ENCODE measurements at places on chromosomes 2 and 18.
A peak's percentile ranks its signal among the peaks of the same experiment; 100 is the strongest.

DNA sequence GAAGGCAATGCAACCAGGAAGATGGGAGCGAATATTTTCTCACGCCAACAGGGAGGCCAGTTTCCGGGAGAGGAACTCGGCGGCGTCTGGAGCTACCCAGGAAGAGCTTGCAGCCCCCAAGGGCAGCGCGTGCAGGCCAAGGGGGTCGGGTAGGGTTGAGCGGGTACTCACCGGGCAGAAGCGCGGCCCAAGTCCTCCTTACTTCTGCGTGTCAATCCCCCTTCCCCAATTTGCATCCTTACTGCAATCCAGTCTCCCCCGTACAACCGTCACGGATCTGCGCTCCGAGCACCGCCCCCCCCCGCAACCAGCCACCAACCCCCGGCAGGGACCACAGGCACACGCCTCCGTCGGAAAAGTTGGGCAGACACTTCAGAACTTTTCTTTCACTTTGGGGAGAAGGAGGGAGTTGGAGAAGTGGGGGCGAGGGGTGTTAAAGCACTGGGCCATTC lies 1.3 kb downstream of the ATP8B1 start:
- DNase-seq, result no peak

- DNase-seq, result no peak
Measured at GRCh38 chr2:12066116-12066515, 319.7 kb downstream of the LPIN1 start.

DNA sequence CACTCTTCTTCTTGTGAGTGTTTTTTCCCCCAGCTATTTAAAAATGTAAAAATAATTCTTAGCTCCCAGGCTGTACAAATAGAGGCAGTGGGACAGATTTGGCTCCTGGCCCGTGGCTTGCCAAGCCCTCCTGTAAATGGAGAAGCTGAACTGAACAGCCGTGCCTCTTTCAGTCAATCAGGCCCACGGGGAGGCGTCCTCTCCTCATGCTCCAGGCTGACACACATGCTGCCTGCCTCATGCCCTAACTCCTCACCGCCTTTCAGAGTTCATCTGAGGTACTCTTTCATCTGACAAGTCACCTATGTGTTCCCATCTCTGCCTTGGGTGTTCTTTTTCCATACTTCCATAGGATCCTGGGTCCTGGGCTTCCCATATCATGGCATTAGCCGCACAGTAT lies 58.9 kb downstream of the BMP10 start:
- peak; percentile 53 for DNase-seq

- no peak for DNase-seq
Measured at GRCh38 chr2:126686286-126686685, 30.3 kb downstream of the GYPC start.

GRCh38 chr2:86087936-86088850 lies 17.5 kb downstream of the POLR1A start:
- DNase-seq, result peak; percentile 9

DNA sequence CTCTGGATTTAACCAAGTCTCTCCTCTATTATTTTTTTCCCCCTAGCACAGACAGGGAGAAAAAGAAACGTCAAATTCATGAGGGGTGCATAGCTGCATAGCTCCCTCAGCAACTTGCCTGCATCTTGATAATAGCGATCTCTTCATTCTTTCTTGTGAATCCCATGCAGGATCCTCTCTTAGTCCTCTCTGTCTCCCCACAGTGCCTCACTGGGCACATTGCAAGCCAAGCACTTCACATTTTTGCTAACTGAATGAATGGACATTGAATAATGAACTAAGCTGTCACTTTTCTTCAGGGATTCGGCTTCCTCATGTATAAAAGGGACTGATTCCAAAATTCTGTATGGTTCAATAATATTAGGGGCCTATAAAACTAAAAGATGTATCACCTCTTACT lies 2.9 kb upstream of the EPB41L3 start:
- no peak for DNase-seq

GRCh38 chr2:26039603-26040323 lies 5.9 kb downstream of the RAB10 start:
- peak; percentile 55 for DNase-seq

- DNase-seq, result peak; percentile 45
Measured at GRCh38 chr2:169715379-169716237, 18.0 kb upstream of the KLHL23 start.

- no peak for DNase-seq
Measured at GRCh38 chr2:36589230-36589630, 8.7 kb downstream of the FEZ2 start.

GRCh38 chr2:235106874-235107639 lies 155.2 kb downstream of the SH3BP4 start:
- no peak for DNase-seq

DNA sequence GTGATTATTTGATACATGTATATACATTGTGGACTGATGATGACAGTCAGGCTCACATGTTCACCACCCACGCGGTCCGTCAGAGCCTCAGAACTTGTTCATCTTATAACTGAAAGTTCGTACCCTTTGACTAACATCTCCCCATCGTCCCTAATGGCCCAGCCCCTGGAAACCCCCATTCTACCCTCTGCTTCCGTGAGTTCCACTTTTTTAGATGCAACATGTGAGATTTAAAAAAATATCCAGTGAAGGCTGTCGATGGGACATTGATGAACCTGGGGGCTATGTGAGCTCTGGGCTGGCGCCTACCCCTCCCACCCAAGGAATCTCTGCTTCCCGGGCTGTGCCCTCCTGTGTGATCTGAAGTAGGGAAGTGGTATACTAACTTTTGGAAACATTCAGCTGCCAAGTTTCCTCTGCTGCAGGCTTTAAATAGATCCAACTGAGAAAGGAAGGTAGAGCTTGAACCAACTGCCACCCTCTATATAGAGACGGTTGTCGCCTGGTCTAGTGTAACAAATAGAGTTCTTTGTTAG lies 163.8 kb downstream of the FAM210A start:
- DNase-seq, result no peak

DNA sequence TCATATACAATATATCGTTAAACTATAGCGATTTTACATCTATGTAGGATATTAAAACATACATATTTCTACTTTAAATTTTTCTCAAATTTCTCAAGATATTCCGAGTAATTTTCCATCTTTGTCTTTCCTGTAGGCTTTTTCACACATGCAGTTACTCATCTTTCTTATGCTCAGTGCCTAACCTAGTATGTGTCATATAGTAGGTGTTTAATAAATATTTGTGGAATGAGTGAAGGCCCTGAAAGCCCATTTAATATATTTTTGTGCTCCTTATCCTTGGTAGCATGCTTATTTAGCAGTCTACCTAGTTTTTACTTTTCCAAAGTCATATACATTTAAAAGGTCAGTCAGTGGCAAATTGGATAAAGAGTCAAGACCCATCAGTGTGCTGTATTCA lies 67.3 kb downstream of the ITGB6 start:
- no peak for DNase-seq

DNA sequence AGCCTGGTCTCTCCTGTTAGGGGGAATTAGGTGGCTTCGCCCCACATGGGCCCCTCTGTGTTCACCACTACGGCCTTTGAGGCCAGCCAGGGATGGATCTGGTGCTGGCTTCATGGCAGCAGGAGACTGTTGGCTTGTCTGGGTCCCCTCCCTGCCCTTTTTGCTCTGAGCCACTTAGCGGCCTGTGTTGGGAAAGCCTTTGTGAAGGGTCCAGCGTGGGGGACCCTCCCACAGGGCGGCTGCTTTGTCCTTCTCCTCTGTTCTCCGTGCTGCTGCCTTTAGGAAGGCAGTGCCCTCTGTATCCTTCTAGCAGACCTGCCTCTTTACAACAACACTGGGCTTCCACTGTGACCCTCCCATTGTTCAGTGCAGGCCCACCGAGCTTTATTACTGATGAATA lies 118.4 kb downstream of the TSN start:
- no peak for DNase-seq

DNA sequence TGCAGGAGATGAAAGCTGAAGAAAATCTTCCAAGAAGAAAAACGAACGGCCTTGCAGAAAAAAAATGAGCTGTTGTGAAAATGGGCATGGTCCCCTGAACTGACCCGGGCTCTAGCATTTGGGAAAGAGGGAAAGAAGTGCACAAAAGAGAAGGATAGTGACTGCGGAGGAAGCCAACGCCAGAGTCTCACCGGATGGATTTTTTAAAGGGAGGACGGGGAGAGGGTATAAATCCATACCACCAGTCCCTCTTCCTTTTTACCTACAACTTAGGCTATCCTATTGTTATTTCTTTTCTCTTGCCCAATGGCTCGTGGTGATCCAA lies 601 bp downstream of the WDR35 start:
- no peak for DNase-seq

DNA sequence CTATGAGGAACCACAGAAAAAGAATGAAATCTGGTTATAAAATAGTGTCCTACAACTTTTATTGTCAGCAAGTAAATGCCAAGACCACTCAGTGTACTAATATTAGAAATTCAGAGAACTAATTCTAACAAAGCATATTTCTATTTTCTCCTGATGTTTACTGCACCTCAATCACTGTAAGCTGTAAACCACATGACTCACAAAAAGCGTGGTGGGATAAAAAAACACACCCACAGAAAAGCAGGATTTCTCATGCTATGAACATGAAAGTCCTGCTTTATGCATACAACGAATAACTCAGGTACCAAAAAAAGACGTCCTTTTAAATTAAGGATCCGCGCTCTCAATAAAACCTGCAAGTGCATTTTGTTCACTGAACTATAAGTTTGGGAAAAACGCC lies 797 bp downstream of the TXNL4A start:
- DNase-seq, result peak; percentile 16

DNA sequence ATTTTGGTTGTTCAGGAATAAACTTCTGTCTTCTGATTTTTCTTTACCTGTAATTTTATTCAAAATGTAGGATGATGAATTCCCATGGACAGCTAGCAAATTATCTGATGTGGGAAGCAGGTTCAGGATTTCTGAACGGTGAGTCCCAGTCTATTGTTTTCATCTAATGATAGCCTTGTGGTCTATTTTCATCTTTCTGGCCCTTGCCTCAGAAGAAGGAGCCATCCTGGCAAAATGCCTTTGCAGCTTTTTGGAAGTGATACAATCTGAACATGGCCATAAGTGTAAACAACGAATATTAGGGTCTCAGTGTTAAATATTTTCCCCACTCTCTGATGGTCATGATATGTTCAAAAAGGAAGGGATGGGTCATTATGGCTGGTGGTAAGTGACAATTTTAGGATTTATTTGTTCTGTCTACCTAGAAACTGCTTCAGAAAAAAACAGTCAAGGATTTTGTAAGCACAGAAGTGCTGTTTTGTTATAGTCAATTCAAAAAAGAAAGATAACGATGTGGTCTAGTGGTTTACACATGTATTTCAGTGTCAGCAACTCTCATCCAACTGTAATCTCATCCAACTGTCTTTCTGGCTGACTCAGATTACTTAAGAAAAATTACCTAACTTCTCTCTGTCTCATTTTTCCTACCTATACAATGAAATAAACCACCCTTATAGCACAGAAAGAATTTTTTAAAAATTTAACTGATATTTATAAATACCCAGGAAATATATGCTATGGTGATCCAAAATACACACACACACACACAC lies 272.6 kb upstream of the ERBB4 start:
- DNase-seq, result no peak

DNA sequence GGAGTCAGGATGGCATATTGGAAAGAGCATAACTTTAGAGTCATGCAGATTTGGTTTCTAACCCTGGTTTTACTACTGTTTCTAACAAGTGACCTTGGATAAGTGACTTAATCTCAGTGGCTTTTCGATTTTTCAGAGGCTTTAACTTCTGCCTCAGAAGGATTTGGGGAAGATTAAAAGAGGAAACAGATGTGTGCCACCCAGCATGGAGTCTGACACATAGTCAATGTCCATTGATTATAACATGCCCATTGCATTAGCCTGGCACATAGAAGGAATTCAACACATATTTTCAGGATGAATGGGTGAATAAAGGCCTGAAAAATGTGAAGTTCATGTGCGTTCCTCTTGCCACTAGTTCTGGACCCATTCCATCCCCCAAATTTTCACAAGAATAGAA lies 438.2 kb downstream of the EPHA4 start:
- no peak for DNase-seq

- DNase-seq, result no peak
Measured at GRCh38 chr18:23618862-23619387, 32.6 kb upstream of the NPC1 start.

DNA sequence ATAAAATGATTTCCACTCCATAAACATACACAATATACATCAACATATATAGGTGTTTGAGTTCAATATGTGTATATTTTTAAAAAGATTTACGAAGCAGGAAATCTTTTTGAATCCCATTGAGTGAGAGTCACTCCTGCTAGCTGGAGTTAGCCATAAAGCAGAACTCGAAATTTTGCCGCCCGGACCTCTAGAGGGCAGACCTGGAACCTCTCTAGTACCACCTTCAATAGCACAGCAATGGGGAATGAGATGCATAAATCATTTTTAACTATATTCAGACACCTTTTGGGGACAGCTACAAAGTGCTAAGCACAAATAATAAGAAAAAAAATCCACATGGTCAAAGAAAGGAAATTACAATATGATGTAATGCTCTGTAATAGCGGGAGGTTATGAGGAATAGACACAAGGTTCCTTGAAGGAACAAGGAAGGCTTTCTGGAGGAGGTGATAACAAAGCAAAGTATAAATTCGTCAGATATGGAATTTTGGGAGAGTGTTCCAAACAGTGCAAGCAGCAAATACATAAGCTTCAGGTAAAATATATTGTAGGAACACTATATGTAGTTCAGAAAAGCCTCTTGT lies 533.4 kb downstream of the ERBB4 start:
- DNase-seq, result no peak

- DNase-seq, result no peak
Measured at GRCh38 chr2:104215269-104216161, 638.4 kb upstream of the POU3F3 start.

DNA sequence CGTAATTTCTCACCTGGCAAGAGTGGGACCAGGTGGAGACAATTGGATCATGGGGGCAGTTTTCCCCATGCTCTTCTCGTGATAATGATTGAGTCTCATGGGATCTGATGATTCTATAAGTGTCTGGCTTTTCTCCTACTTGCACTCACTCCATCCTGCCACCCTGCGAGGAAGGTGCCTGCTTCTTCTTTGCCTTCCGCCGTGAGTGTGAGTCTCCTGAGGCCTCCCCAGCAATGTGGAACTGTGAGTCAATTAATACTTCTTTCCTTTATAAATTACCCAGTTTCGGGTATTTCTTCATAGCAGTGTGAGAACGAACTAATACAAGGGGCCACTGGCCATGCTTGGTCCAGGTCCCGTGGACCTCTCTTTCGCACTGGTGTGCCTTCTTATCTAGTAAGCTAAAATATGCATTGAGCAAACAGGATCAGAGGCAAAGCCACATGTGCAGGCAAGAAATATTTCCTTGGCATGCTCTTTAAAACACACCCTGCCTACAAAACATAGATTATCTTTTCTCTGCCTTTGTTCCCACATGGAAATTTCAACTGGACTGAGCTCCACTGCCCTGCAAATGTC lies 821.1 kb downstream of the TRIB2 start:
- DNase-seq, result no peak
